ENCODE measurements at places on chromosomes 16 and 17. TPM values are rescaled to one million over a fixed set of nuclear protein-coding genes. Genes with fewer than 3 reads are reported as not detected.

CCDC40 gene
- not detected for polyA plus RNA-seq

OTOA gene
- not detected for polyA plus RNA-seq

MAP2K6 gene
- polyA plus RNA-seq = 7.5 TPM

ADAM11 gene
- not detected for polyA plus RNA-seq

CDYL2 gene
- polyA plus RNA-seq = 0.69 TPM

SLC47A2 gene
- 0.15 TPM for polyA plus RNA-seq

CACNA1G gene
- polyA plus RNA-seq = not detected

CCNF gene
- 5.6 TPM for polyA plus RNA-seq

EFNB3 gene
- not detected for polyA plus RNA-seq

SULT1A2 gene
- not detected for polyA plus RNA-seq

CX3CL1 gene
- not detected for polyA plus RNA-seq

ITGA3 gene
- polyA plus RNA-seq = 4.0 TPM

GNG13 gene
- not detected for polyA plus RNA-seq

TBC1D3B gene
- 0.84 TPM for polyA plus RNA-seq

SLC4A1 gene
- polyA plus RNA-seq = not detected

CA4 gene
- polyA plus RNA-seq = not detected

NKD1 gene
- not detected for polyA plus RNA-seq

TBC1D3I gene
- polyA plus RNA-seq = not detected

KIAA0513 gene
- 1.1 TPM for polyA plus RNA-seq

SLC39A11 gene
- polyA plus RNA-seq = 13.7 TPM

NT5M gene
- 2.4 TPM for polyA plus RNA-seq

KRT31 gene
- polyA plus RNA-seq = not detected

MILR1 gene
- 1.9 TPM for polyA plus RNA-seq

KRTAP2-1 gene
- polyA plus RNA-seq = not detected

KRT28 gene
- polyA plus RNA-seq = not detected

KRTAP4-3 gene
- not detected for polyA plus RNA-seq

All from IgD-negative memory B cell (primary cell).